ENCODE measurements at places on chromosomes 6 and 20.

DNA sequence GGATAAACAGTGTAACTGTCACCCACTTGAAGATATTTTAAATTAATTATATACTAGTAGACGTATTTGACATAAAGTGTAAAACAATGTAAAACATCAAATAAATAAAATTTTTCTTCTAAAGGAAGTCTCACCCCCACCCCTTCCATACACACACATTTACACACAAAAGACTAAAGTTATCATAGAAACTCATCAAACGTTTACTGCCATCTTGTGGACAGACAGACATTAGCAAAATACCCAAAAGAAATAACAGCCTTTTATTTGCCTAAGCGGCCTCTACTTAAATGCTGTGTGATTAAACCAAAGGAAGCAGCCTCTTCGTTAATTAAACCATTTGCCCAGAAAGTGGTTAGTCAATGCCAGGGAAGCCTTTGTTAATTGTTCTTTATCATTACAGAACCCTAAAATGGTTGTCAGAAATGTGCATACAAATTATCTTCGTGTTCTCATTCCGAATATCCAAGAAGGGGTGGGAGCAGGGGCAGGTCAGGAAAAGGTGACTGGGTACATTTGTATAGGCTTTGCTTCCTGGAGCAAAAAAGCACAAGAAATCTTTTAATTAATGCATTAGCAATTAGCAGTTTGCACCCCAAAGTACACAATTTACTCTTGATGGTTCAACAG lies 176.2 kb upstream of the SASH1 start:
- DNase-seq: peak; percentile 30

DNA sequence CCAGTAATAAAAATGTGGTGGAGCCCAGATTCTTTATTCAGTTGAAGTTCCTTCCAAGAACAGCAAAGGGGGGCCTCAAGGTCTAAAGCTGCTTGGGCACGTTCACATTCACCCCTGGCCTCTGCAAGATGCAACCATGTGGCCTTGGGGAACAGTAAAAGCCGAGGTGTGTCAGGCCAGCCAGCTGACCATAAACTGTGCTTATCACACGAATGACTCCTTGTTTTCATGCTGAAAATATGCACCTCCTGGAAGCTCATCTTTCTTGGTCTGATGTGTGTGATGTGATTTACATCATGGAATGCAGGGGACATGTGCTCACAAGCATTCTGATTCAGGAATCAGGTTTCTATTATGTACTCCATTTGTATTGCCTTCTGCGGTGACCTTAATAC lies 211.6 kb upstream of the MARCKS start:
- DNase-seq: no peak

DNA sequence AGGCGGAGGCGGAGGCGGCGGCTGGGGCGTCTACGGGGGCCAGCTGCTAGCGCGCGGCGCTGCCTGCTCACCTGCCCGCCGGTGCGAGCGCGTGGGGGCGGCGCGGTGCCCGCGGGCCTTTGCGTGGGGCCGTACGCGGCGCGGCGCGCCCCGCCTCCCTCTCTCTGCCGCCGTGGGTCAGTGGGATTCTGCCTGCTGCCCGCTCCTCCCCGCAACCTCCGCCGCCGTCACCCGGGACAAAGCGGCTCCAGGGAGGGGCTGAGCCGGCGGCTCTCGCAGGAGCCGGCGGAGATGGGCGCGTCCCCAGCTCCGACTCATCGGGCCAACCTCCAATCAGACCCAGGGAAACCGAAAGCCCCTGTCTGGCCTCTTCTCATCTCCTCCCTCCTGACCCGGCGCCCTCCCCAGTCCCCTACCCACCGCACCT lies at the start of gene RCAN2:
Gene RCAN2, minus strand, starts transcription at position 249 of the 427 bp plus-strand sequence.
- DNase-seq: no peak

GRCh38 chr6:153489479-153489878 lies 358.4 kb upstream of the RGS17 start:
- DNase-seq: no peak

DNA sequence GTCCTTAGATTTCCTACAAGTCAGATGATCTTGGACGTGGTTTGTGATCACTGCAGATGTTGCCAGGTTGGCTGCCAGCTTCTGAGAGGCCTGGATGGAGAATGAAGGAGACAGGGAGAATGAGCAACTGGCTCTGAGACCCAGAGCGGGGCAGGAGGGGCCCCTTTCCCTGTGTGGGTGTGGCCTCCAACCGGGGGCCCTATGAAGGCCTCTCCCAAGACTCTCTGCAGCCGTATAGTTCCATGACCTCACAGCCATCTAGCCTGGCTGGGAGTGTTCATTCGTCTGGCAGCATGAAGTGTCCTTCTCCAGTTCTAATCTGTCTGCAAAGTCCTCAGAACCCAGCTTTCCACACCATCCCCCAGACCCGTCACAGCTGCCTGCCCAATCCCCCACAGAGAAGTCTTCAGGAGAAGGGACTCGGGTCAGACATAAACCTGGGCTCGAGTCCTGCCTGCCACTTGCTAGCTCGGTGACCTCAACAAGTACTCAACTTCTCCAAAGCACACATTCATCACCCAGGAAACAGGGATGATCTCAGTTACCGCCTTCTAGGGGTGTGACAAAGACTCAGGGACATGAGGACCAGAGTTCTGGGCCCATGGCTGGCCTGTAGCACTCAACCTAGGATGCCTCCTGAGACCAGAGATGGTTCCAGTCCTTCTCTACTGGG lies 122.6 kb downstream of the EDN3 start:
- no peak for DNase-seq

GRCh38 chr6:154995254-154996015 lies at the start of gene TIAM2:
TIAM2 (plus strand) TSS chr6:154995315; CDS start chr6:155129224, 133,909 bp downstream.
- DNase-seq: no peak

- no peak for DNase-seq
Measured at GRCh38 chr6:82006027-82006738, 241.4 kb downstream of the IBTK start.

GRCh38 chr6:143677891-143678791 lies at the start of gene PHACTR2:
PHACTR2 (plus strand) TSS chr6:143677965; CDS start chr6:143678164, 199 bp downstream.
- DNase-seq: peak; percentile 22

GRCh38 chr6:129777371-129777770 lies 67.4 kb upstream of the ARHGAP18 start:
- DNase-seq: no peak

DNA sequence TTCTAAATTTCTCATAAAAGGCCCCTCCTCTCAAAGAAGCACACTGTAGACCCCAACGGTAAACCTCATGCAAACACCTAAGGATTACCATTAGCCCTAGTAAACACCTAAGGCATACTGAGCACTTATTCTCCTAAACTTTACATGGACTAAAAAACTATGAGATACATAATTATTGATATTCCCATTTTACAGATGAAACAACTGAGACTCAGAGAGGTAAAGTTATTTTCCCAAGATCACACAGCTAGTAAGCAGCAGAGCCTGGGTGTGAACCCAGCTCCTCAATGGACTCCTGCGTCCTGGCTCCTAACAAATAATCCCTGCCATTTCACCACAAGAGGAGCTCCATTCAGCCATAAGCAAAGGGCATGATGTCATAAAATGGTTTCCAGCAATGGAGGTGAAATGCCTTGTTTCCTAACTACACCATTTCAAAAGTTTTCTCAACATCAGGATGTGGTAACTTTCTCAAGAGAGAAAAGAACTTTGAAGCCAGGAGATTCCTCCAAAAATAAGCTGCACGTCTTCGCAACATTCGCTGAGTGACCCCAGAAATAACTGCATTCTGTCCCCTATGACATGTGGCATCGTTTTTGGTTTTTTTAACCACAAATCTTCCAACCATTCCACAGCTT lies 4.1 kb downstream of the ATP9A start:
- no peak for DNase-seq

DNA sequence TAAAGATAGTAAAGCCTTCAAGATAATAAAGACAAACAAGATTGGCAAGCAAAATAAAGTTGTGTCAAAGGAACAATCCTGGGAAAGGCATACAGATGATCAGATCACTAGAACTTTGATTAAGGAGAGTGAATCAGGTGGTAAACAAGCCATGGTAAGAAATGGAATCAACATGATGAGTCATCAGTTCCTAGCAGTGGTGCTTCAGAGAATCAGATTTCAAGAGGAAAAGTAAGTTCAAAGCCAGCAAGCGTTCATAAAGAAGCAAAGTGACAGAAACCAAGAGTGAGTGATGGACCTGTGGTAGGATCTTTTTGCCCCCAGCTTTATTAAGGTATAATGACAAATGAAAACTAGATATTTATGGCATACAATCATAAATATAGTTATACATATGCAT lies 340.4 kb downstream of the TPBG start:
- no peak for DNase-seq

- DNase-seq: no peak
Measured at GRCh38 chr20:25297141-25297905, 49.4 kb downstream of the PYGB start.

- no peak for DNase-seq
Measured at GRCh38 chr20:1871807-1872458, 23.3 kb upstream of the SIRPA start.

DNA sequence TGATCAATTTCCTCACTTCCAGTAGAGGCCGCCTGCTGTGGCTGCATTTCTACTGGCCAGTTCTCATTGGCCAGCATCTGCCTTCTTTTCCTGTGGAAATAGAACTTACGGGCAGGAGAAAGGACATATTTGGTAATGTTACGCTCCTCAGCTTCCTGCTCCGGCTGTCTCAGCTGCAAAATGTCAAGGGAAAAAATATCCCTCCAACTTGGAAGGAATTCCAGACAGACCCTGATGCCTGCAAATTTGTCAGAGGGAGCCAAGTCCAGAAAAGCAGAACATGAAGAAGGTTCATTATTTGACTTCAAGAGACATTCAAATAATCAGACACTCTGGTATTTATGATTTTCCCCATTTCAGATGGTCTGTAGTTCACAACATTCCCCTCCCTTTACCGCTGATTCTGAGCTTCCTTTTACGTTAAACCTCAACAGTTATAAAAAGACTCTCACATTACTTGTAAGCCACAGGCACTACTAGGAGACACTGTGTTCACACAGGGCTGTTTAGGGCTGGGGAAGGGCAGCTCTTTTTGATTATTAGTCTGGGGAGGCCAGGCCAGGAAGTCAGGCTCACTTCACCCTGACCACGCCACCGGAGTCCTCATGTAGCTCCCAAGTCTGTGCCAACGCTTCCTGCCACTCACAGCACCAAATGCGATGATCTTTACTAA lies 179.6 kb upstream of the CCN2 start:
- no peak for DNase-seq

- no peak for DNase-seq
Measured at GRCh38 chr6:82362878-82363427, 664 bp upstream of the TPBG start.

DNA sequence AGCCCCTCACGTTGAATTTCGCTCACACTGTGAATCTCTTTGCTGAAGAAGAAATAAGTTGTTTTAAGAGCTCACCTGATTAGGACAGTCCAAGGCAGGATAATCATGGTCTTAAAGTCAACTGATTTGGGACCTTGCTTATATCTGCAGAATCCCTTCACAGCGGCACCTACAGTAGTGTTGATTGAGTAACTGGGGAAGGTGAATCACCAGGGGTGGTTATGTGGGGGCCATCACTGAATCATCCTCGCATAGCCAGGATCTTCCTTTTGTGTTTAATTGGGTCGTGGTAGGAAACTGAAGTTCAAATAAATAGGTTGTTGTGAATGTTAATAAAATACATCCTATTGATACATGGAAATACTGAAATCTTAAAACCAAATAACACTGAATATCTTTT lies 20.2 kb upstream of the MICA start:
- no peak for DNase-seq

DNA sequence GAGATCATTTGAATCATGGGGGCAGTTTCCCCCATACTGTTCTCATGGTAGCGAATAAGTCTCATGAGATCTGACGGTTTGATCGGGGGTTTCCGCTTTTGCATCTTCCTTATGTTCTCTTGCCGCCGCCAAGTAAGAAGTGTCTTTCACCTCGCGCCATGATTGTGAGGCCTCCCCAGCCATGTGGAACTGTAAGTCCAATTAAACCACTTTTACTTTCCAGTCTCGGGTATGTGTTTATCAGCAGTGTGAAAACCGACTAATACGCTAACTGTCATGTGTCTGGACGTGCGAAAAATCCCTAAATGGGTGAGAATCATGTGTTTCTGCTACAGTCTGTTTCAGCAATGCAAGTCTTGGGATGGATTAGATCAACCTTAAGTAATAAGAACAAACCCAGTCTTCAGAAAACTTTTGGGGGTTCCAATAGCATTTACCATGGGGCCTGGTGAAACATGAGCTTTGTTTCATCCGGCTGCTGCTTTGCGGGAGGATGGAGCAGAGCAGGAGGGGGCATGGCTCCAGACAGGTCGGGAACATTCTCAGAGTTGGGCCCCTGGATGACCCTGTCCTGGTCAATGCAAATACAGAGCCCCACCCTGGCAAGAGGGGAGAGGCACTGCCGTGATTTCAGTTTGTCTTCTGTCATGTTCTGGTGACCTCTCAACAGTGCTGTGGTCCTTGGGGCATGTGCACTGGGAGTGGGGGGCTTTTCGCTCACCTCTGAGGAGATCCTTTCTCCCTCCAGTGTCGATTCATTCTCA lies 41.5 kb downstream of the CTCFL start:
- DNase-seq: no peak

GRCh38 chr6:142409794-142410193 lies 108.0 kb downstream of the ADGRG6 start:
- no peak for DNase-seq

- DNase-seq: no peak
Measured at GRCh38 chr6:32073613-32074012, 35.4 kb downstream of the CYP21A2 start.

GRCh38 chr20:58294497-58295455 lies 14.7 kb upstream of the RAB22A start:
- DNase-seq: no peak

DNA sequence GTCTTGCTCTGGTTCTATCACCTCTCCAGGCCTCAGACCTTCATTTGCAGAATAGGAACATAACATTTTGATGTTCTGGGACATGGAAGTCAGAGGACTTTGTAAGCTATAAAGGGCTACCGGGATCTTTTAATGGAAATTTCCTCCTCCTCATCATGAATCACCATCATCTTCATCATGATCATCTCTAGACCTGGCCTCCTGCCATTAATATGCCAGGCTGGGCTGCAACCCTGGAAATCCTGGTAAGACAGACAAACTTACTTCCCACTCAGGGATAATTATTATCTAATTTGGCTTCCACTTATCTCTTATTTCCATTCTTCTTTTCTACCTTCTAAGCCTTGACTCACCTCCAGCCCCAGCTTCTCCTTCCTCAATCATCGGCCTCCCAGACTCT lies 41.0 kb upstream of the MRPS18A start:
- no peak for DNase-seq

GRCh38 chr6:80145509-80145908 lies 39.0 kb downstream of the BCKDHB start:
- no peak for DNase-seq

GRCh38 chr20:35636095-35636494 lies 20.5 kb downstream of the SPAG4 start:
- DNase-seq: no peak

DNA sequence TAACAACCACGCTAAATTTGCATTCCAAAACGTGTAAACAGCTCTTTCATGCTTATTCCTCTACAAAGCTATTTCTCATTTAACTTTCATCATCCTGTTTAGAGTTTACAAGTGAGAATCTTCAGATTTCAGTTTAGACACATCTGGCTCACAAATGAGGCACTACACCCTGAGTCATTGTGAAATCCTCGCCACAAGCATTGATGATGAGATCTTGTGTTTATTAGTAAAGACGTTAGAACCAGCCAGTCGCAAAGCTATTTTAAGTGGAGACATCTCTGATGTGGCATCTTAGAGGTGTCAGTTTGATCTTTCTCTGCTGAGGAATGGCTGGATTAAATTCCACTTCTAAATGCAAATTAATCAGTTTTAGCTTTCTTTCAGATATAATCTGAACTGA lies 8.3 kb upstream of the ISM1 start:
- peak; percentile 6 for DNase-seq

Measured in CD4-positive, alpha-beta T cell treated with Interleukin-2 at 100 ng/mL for 4 hours (primary cell).